Left lobe of liver (tissue), 2 donors: ENCODE measurements at places on chromosomes 4 and X.

DNA sequence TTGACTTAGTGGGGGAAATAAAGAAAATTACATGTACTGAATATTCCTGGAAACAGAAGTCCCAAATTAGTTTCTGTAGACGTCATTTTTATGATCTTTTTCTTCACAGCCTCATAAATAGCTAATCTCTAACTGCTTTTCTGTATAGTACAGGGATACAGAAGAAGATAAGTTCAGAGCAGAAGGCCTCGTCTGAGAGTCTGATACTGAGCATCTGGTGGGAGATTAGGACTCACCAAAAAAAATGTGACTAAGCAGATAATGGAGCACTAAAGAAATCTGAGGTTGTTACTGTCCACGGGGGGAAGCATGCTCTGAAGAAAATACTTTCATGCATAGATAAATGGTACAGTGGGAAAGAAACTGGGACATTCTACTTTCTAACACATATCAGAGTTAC, 115.3 kb upstream of the TRPC5 start:
- no peak for DNase-seq

GRCh38 chr4:80322716-80323115, 12.8 kb upstream of the CFAP299 start:
- no peak for DNase-seq

- no peak for DNase-seq
Measured at GRCh38 chr4:113293043-113293560, 243.6 kb downstream of the ANK2 start.

- DNase-seq, result no peak
Measured at GRCh38 chr4:1293991-1294390, 4.3 kb downstream of the MAEA start.

GRCh38 chr4:91064157-91064853, 937.1 kb downstream of the CCSER1 start:
- no peak for DNase-seq
